ENCODE measurements at places on chromosomes 2 and 18.

GRCh38 chr2:67165523-67165990 lies 231.6 kb upstream of the ETAA1 start:
- no peak for DNase-seq

DNA sequence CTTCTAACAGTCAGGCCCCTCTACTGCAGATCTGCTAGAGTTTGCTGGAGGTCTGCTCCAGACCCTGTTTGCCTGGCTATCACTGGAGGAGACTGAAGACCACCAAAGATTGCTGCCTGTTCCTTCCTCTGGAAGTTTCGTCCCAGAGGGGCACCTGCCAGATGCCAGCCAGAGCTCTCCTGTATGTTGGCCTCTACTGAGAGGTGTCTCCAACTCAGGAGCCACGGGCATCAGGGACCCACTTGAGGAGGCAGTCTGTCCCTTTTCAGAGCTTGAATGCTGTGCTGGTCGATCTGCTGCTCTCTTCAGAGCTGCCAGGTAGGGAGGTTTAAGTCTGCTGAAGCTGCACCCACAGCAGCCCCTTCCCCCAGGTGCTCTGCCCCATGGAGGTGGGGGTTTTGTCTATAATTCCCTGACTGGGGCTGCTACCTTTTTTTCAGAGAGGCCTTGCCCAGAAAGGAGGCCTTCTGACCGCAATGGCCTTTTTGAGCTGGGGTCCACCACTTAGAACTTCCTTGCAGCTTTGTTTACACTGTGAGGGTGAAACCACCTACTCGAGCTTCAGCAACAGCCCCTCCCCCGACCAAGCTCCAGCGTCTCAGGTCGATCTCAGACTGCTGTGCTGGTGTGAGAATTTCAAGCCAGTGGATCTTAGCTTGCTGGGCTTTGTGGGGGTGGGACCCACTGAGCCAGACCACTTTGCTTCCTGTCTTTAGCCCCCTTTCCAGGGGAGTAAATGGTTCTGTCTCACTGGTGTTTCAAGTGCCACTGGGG lies 566.0 kb downstream of the NR4A2 start:
- no peak for DNase-seq

GRCh38 chr2:35337922-35338321 lies 1017.7 kb upstream of the CRIM1 start:
- no peak for DNase-seq

GRCh38 chr2:159612255-159612901 lies 4.0 kb downstream of the BAZ2B start:
- peak; percentile 75 for DNase-seq

GRCh38 chr2:21333684-21334083 lies 209.9 kb downstream of the TDRD15 start:
- no peak for DNase-seq

DNA sequence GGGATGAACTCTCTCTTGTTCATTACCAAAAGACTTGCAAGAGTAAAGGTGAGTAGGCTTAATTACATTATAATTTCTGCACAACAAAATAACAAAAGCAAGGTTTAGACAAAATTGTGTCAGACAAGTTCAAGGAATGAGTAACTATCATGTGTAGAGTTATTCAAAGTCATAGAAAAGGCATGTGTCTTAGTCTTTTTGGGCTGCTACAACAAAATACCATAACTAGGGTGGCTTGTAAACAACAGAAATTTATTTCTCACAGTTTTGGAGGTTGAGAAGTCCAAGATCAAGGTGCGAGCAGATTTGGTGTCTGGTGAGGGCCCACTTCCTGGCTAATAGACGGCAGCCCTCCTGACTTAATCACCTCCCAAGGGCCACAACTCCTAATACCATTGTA lies 37.6 kb downstream of the IL1R2 start:
- DNase-seq, result no peak

DNA sequence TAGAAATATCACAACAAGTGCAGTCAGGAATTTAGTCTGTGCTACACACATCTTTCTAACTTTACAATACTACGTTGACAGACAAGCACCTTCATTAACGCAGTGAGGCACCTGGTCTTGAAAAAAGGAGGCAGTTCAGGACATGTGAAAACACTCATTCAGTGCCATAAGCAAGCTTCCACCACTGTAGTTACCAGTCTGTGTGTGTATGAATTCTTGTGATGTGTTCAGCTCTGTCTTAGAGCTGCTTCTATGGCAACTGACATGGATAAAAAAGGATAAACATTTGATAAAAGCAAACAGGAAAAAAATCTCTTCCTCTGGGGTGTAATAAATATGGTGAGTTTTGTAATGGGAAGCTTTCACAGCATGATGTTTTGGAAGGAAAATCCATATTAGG lies 623.8 kb upstream of the NXPH2 start:
- no peak for DNase-seq

- DNase-seq, result no peak
Observed at GRCh38 chr2:142270291-142270690, 139.5 kb upstream of the LRP1B start.

DNA sequence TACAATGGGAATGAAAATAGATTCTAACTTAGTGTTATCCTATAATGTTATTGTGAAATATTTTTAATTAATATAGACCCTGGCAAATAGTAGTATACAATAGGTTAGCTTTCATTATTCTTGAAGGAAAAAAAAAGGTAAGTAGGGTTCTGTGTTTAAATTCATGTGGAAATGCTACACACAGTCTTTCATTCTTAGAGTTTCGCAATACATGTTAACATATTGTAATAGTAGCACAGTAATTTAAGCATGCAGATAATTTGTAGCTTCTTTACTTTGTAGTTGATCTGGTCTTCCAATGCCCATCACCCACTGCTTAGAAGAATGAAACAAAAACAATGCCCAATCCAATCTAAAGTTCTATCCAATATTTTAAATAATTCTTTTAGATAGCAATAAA lies 54.8 kb upstream of the MSTN start:
- no peak for DNase-seq

- no peak for DNase-seq
Observed at GRCh38 chr2:234995332-234996068, 43.7 kb downstream of the SH3BP4 start.

GRCh38 chr18:8787794-8788193 lies 82.4 kb downstream of the MTCL1 start:
- DNase-seq, result no peak

- no peak for DNase-seq
Observed at GRCh38 chr2:197862246-197862955, 58.0 kb downstream of the PLCL1 start.

- no peak for DNase-seq
Observed at GRCh38 chr2:7094231-7094741, 177.1 kb downstream of the RNF144A start.

GRCh38 chr2:49129034-49129433 lies 25.3 kb downstream of the FSHR start:
- no peak for DNase-seq

- peak; percentile 66 for DNase-seq
Observed at GRCh38 chr18:52340406-52341102, 557 bp downstream of the DCC start.

- peak; percentile 83 for DNase-seq
Observed at GRCh38 chr2:101120124-101120996, 30.8 kb downstream of the TBC1D8 start.

- DNase-seq, result no peak
Observed at GRCh38 chr18:21997207-21998143, 171.9 kb upstream of the GATA6 start.

- DNase-seq, result no peak
Observed at GRCh38 chr2:120879431-120880295, 144.0 kb downstream of the GLI2 start.
